ENCODE measurements at places on chromosomes 7 and 10. TPM values are rescaled to one million over a fixed set of nuclear protein-coding genes. Genes with fewer than 3 reads are reported as not detected.

DNA sequence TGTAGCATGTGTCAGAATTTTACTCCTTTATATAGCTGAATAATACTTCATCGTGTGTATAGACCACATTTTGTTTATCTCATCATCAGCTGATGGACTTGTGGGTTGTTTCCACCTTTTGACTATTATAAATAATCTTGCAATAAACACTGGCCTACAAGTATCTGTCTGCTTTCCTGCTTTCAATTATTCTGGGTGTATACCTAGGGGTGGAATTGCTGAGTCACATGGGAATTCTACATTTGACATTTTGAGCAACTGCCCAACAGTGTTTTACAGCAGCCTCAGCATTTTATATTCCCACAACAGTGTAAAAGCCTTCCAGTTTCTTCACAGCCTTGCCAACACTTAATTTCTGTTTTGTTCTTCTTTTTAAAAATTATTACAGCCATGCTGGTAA lies 200.3 kb upstream of the PRSS1 start:
- DNase-seq: no peak

DNA sequence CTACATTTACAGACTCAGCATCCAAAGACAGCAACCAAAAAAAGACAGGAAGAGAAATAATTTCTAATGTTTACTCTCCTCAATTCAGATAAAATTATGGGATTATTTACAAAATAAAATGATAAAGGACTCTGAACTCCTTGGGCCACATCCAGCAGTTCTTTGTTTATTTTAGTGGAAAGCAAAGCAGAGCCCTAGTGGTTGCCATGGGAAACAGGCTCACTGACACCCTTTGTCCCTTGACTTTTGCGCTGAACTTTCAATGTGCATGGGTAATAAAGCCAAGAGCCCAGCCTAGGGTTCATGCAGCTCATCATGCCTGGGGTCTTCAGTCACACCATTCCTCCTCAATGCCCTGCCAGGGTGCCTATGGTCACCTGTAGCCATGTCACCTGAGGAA lies 442.6 kb upstream of the IGFBP3 start:
- DNase-seq: no peak

Gene FOXI2
- 0.26 TPM for polyA plus RNA-seq

Gene CCDC3
- 67.2 TPM for polyA plus RNA-seq

Gene FAM53B
- 21.5 TPM for polyA plus RNA-seq

Gene EPHB4
- polyA plus RNA-seq: 54.2 TPM

Measured in muscle of back (tissue), 13 donors.